ENCODE measurements at places on chromosomes 5 and 9. TPM values are rescaled to one million over a fixed set of nuclear protein-coding genes. Genes with fewer than 3 reads are reported as not detected.
A peak's percentile ranks its signal among the peaks of the same experiment; 100 is the strongest.

MYOZ3 gene
- total RNA-seq, result under 0.01 TPM

ERMP1 gene
- 5.1 TPM for total RNA-seq

NTNG2 gene
- total RNA-seq, result 2.4 TPM

ZDHHC11 gene
- total RNA-seq, result not detected

DNAH5 gene
- 0.75 TPM for total RNA-seq

DRD1 gene
- not detected for total RNA-seq

PCDHGC5 gene
- 1.7 TPM for total RNA-seq

PDE6A gene
- total RNA-seq, result 0.58 TPM

ABLIM3 gene
- total RNA-seq, result 75.5 TPM

SPRY4 gene
- 36.4 TPM for total RNA-seq

CAVIN4 gene
- 5.2 TPM for total RNA-seq

GABBR2 gene
- not detected for total RNA-seq

C9orf50 gene
- not detected for total RNA-seq

FOXD4 gene
- total RNA-seq, result 0.52 TPM

GRCh38 chr5:76007904-76008303, 75.3 kb upstream of the SV2C start:
- no peak for DNase-seq

- peak; percentile 26 for DNase-seq
Observed at GRCh38 chr9:110537841-110538646, 41.5 kb downstream of the SVEP1 start.

DNA sequence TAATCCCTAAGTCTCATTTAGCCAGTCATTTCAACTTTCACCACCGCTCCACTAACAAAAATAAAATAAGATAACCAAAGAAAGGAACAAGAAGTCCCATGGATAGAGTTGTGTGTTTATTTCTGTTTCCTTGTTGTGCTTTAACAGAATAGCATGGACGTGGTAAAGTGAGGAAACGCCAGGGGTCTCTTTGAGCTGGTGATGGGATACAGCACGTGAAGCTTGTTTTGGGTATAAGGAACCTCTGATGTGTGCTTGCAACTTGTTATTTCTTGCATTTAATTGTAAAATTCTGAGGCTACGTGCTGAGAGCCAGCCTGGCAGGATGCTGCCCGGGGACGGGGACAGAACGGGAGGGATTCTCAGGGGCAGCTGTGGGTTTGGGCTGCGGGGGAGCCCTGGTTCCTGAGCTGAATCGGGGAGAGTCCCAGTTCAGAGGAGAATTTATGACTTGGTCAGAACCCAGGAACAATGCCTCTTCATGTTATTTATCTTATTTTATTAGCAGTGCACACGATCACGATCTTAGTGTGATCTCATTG, 63.4 kb downstream of the ANKRD33B start:
- no peak for DNase-seq

DNA sequence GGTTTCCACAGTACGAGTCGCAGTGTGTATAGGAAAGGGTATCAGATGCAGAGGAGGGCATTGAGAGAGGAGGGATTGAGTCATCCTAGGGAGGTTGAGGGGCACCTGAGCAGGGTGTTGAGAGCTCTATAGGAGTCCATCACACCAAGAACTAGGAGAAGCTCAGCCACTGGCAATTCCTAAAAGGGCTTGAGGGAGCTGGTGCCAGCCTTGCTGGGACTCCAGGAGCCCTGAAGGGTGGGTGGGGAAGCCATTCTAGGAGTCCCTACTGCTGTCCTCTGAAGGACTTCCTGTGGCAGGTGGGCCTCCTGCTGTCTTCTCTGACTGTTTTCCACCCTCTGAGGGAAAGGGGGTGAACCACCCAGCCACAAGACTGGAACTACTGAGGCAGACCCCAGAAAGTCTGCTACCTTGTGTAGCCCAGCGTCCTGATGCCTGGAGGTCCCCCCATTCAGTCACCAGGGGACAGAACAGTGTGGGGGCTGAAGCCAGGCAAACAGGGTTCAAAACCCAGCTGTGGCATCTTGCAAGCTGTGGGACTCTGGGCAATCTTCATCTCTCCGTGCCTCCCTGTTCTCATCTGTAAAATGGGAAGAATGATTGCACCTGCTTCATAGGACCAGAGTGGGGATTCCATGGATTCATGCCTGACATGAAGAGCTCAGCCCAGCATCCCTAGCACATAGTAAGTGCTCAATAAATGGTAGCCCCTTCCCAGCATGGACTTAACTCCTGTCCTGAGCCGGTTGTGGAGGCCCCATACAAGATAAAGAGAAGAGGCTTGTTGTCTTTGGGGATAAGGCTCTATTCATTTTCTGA, 149.5 kb downstream of the C9orf50 start:
- no peak for DNase-seq

- no peak for DNase-seq
Observed at GRCh38 chr9:81455462-81456219, 233.7 kb downstream of the TLE1 start.

DNA sequence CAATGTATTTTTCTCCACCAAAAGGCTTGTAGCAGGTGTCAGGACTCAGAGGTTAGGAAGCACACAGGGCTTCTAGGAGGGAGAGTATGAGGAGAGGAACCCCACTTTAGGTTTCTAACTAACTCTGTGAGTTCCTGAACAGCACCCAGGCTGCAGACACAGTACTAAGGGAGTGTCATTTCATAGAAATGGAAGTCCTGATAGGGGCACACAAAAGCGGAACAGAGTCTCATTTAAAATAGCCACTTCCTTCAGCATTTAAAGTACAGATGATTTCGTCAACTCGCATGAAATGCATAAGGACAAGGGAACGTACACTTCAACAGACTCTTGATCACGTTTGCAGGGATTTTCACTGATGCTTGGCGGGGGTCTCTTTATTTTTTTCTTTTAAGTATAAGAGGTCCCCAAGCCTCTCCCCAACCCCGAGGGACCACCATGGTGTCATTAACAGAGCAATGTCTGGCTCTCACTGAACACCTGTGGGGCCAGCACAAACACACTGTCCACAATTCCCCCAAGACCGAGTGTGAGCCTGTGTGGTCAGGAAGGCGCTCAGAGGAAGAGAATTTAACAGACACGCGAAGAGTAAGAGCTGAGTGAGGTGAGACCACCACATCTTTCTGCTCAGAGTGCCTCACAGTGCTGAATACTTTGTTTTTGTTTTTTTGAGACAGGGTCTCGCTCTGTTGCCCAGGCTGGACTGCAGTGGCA, 82.3 kb downstream of the SECISBP2 start:
- no peak for DNase-seq

DNA sequence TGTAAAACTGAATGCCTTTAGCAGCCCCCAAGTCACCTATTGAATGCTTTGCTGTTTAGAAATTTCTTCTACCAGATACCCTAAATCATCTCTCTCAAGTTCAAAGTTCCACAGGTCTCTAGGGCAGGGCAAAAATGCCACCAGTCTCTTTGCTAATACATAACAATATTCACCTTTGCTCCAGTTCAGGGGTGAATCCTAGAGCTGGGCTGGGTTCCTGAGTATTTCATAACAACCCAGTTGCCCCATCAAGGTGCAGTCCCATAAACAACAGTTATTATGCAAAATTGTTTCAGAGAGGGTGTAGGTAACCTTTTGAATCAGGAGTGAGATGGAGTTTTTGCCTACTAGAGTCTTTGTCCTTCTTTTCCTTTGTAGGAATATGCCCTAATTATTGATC, 19.0 kb upstream of the C1QTNF3 start:
- no peak for DNase-seq

- peak; percentile 45 for DNase-seq
Observed at GRCh38 chr9:112894041-112894440, 3.4 kb upstream of the SLC46A2 start.

DNA sequence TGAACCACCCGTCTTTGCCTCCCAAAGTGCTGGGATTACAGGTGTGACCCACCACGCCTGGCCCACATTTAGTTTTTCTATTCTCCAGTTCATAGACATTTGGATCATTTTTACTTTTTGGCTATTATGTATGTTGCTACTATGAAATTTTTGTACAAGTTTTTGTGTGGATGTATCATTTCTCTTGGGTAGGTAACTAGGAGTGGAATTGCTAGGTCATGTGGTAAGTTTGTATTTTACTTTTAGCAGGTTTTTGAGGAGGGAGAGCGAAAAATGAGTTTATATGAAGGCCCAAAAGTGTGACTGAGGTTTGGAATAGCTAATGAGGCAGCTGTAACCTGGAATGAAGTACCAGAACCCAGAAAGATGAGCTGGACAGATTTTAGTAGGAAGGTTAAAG, 35.2 kb downstream of the ARHGAP26 start:
- DNase-seq, result no peak

DNA sequence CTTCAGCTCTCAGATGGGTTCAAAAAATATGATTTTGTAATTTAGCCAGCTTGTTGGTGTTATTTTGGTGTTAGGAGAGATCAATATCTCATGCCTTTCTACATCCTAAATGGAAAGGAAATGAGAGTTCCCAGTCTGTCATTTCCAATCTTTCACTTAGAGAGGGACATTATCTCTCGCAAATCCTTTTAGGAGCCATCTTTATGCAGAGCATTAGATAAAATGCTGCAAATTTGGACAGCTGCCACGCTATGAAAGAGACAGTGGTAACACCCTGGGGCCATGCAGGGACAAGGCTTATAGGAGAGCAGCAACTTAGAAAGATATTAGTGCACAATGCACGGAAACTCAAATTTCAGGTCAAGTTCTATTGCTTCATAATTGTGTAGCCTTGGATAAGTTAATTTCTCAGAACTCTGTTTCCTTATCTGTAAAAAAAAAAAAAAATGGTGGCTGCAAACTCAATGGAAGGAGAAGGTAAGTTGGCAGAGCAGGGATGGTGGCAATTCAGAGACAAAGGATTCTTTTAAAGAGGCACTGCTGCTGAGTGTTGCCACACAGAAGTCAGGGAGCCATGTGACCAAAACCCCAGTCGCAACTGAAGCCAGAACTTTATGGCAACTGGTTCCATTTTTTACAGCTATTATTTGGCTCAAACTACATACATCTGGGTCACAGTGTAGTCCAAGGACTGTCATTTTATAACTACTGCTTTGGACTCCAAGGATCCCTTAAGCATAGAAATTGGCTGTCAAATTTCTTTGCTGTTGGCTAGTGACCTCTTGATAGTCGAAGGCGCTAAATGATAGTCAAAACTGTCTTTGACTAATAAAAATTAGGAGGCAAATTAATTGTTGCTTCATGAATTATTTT, 210.2 kb downstream of the FRMD3 start:
- no peak for DNase-seq

DNA sequence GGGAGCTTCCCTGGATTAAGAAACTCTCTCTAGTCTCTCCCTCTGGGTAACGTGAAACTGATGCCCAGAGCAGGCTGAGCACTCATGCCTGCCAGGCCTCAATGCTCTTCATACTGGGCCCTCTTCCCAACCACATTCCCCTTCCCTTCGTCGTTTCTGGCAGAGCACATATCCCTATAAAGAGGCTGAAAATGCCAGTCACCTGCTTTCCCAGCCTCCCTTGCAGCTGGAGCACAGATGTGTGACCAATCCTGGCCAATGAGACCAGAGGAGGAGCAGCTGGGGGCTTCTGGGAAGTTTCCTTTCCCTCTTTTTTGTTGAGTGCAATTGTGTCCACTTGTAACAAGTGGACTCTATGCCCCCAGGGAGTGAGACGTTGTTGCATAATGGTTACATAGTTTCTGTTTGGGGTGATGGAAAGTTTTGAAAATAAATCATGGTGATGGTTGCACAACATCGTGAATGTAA, 30.2 kb upstream of the SMIM23 start:
- DNase-seq, result peak; percentile 7

DNA sequence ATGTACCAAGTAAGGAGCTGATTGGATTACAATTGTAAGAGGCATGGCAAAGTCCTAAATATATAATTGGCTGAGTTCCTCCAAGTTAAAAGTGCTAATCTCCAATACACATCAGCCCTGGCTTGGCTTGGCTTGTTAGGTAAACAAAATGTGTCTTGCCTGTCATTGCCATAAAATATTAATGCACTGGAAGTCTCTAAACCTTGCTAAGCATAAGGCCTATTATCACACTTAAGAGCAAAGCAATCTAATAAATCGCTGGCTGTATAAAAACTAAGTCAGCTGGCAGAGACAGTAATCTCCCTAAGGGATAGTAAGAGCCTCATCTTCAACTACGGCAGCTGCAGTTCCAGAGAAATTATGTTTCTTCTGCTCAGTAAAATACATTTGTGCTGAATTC, 418.6 kb upstream of the GRAMD2B start:
- peak; percentile 44 for DNase-seq

- DNase-seq, result no peak
Observed at GRCh38 chr5:177428574-177429217, 2.2 kb downstream of the GRK6 start.

- peak; percentile 89 for DNase-seq
Observed at GRCh38 chr5:107671742-107672210, 1.0 kb upstream of the EFNA5 start.

DNA sequence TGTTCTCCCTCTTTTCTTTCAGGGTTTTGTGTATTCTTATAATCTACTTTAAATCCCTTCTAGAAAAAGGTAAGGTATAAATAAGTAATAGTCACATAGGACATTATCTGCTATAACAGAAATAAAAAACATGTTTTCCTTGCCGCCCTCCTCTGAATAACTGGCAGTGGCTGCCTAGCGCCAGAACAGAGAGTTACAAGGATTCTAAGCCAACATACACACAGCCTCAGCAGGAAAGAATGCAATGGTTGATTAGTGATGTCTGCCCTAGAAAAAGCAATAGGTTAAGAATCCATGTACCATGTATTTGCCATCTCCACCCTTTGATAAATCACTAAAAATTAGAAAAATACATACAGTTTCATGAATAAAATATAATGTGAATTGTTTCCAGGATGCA, 4.9 kb downstream of the MED27 start:
- peak; percentile 23 for DNase-seq

DNA sequence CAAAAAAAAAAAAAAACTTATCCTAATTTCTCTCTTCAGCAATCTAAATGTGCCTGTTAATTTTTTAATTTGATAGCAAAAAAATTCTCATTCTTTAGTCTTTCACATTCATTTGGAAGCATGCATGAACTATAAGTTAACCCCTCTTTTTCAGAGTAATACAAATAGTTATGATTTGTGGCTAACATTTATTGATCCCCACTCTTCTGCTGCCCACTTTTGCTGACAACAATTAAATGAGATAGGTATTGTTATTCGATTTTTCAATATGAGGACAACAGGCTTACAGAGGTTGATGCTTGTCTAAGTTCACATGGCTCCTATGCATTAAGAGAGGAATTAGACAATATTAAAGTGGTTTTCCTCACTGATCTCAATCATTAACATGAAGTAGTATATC, 2.9 kb upstream of the NR3C1 start:
- DNase-seq, result no peak

DNA sequence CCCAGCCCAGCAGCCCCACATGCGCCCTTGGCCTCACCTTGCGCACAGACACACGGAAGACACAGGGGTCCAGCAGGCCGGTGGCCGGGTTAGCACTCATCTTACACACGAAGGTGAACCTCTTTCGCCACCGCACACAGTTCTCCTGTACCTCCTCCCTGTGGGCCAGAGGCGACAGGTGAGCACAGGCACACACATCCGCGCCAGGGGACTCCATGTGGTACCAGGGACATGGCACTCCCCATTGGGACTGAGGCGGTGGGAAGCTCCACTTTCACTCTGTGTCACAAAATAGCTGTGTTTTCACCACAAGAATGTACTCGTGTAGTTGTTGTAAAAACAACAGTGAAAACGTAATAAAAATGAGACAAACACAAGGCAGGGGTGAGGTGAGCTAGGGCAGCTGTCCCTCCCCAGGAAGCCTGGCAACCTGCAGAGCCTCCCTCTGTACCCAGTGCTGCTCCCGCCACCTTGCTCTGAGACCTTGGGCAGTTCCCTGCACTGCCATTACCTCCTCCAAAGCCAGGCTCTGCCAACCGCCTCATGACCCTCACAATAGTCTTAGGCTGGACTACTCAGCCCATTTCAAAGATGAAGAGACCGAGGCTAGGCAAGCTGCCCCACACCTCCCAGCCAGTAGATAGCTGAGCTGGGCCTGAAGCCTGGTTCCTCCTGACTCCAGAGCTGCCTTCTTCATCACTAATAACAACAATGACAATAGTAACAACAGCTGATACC, 16.3 kb upstream of the DPM2 start:
- DNase-seq, result no peak

Measured in LHCN-M2 (cell line).